MCF 10A (cell line): ENCODE measurements at places on chromosomes 6 and 20. TPM values are rescaled to one million over a fixed set of nuclear protein-coding genes. Genes with fewer than 3 reads are reported as not detected.

Gene LY6G6C
- 0.32 TPM in 1 of 2 replicates, not detected in the other for total RNA-seq

Gene IPCEF1
- not detected in 2 replicates for total RNA-seq

Gene HDGFL1
- total RNA-seq, result not detected in 2 replicates

Gene PLEKHG1
- 11.6 and 16.8 TPM in 2 replicates for total RNA-seq

Gene MUC22
- not detected in 2 replicates for total RNA-seq

Gene CDC40
- total RNA-seq, result 15.9 and 16.8 TPM in 2 replicates

Gene TNF
- total RNA-seq, result not detected in 2 replicates

Gene SIRPA
- total RNA-seq, result 18.0 and 23.6 TPM in 2 replicates

Gene BANF2
- not detected in 2 replicates for total RNA-seq
